ENCODE measurements at places on chromosomes 13 and 19.
A peak's percentile ranks its signal among the peaks of the same experiment; 100 is the strongest.

DNA sequence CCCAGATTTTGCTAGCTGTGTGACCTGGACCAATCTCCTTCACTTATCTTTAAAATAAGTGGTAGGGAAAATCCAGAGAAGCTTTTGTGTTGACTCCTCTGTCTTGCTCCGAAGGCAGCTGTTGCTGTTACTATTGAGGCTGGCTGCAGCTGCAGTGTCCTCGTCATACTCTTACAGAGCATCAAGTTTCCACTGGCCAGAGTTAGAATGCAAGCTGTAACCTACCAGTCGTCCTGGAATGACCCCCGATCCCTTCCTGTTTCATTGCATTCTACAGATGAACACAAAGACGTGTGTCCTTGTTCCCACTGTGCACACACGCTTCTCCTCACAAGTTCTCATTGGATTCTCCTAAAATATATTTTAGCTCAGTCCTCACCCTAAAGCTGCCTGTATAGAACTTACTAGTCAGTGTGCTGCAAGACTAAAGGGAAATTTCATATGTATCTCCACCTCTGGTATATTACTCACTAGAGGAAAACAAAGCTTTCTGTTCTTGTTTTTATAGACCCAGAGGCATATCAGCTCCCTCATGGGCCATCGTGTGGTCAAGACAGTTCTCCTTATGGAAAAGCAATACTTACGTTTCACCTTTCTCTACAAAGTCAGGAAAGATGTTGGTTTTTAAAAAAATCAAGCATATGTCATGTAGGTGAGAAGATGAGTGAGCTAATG is 589.8 kb downstream of the LMO7 start:
- no peak overlapping the region for H3K27ac ChIP-seq
- H3K27me3 ChIP-seq, result no peaks in the 10 kb centered on the region
- no peaks in the 10 kb centered on the region for H3K36me3 ChIP-seq
- peak; percentile 49 for DNase-seq
- H3K4me1 ChIP-seq, result peaks cover 7% of the 10 kb centered on the region

DNA sequence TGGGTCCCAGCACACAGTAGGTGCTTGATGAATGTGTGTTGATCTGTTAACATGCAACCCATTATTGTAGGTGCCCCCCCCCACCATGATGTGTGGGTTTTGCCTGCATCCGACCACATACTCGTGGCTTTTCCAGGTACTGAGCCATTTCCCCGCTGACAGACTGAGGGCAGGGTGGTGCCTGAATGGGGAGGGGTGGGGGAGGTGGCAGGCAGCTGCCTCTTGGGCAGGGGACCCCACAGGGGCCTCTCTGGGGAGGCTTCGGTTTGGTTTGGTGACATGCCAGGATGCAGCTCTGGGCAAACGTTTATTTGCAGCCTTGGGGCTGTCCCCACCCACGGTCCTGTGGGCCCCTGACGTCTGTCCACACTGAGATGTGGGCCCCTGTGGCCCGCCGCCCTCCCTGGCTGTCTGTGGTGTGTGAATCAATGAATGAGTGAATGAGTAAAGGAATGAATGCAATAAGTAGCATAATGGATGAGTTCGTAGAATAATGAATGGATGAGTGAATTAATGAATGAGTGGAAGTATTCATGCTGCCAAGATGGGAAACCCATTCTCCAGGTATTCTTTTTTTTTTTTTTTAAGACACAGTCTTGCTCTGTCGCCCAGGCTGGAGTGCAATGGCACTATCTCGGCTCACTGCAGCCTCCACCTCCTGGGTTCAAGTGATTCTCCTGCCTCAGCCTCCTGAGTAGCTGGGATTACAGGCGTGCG is 9.0 kb upstream of the JUND start:
- no peaks in the 10 kb centered on the region for H3K36me3 ChIP-seq
- no peaks in the 10 kb centered on the region for H3K27me3 ChIP-seq
- peaks cover 15% of the 10 kb centered on the region for H3K4me1 ChIP-seq
- H3K4me3 ChIP-seq, result no peak overlapping the region
- peak; percentile 43 for DNase-seq

- H3K4me1 ChIP-seq, result no peaks in the 10 kb centered on the region
- DNase-seq, result peak; percentile 95
- H3K27ac ChIP-seq, result no peak overlapping the region
- peak overlapping the region; percentile 11 for H3K4me3 ChIP-seq
- no peaks in the 10 kb centered on the region for H3K27me3 ChIP-seq
Measured at GRCh38 chr19:17289489-17289888, 7.8 kb downstream of the ANKLE1 start.

GRCh38 chr13:30865123-30866049 is 40.7 kb upstream of the MEDAG start:
- H3K27ac ChIP-seq, result peak overlapping the region; percentile 48
- H3K4me3 ChIP-seq, result no peak overlapping the region
- peaks cover 34% of the 10 kb centered on the region for H3K4me1 ChIP-seq

DNA sequence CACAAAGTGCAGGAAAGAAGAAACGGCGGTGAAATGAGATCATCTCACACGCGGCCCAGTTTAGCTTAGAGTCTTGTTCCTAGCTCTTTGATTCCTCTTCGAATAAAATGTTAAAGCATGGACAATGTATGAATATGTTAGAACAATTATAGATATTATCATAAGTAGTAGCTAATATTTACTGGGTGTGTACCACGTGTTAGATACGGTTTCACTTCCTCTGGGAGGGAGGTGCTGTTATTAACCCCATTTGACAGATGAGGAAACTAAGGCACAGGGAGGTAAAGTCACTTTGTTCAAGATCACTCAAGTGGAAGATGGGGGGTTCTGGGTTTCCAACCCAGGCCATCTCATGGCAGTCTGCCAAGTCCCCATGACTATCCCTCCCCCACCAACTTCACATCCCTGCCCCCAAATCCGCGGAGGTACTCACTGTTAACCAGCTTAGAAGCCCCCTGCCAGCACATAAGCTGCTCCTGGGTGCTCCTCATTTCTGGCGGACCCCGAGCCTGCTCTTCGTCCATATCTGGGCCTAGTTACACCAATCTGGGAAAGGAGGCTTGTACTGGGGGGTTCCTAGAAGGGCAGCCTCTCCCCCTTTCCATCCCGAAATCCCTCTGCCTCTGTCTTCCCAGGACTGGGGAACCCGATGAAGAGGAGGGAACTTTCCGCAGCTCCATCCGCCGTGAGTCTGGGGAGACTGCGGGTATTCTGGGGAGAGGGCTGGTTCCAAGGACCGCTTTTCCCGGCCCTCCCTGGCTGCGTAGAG is 1.0 kb upstream of the FXYD7 start:
- no peaks in the 10 kb centered on the region for H3K36me3 ChIP-seq
- no peak overlapping the region for H3K27ac ChIP-seq
- peaks cover 32% of the 10 kb centered on the region for H3K4me1 ChIP-seq
- peaks cover 41% of the 10 kb centered on the region for H3K27me3 ChIP-seq
- peak; percentile 31 for DNase-seq
